Prostate gland (tissue), 2 donors: ENCODE measurements at places on chromosomes 2 and 18. TPM values are rescaled to one million over a fixed set of nuclear protein-coding genes. Genes with fewer than 3 reads are reported as not detected.
A peak's percentile ranks its signal among the peaks of the same experiment; 100 is the strongest.

Gene RAB6C
- 2.4 TPM for total RNA-seq

- H3K27me3 ChIP-seq = no peaks in the 10 kb centered on the region
- no peak for DNase-seq
- H3K36me3 ChIP-seq = no peaks in the 10 kb centered on the region
- H3K4me3 ChIP-seq = no peak overlapping the region
- no peak overlapping the region for H3K27ac ChIP-seq
- H3K4me1 ChIP-seq = no peaks in the 10 kb centered on the region
Measured at GRCh38 chr2:131394147-131394931, 30.4 kb upstream of the RAB6D start.

GRCh38 chr2:6824962-6825361, 40.7 kb downstream of the CMPK2 start:
- H3K4me3 ChIP-seq = no peak overlapping the region
- H3K4me1 ChIP-seq = no peaks in the 10 kb centered on the region
- no peaks in the 10 kb centered on the region for H3K27me3 ChIP-seq
- H3K36me3 ChIP-seq = no peaks in the 10 kb centered on the region
- DNase-seq = no peak

DNA sequence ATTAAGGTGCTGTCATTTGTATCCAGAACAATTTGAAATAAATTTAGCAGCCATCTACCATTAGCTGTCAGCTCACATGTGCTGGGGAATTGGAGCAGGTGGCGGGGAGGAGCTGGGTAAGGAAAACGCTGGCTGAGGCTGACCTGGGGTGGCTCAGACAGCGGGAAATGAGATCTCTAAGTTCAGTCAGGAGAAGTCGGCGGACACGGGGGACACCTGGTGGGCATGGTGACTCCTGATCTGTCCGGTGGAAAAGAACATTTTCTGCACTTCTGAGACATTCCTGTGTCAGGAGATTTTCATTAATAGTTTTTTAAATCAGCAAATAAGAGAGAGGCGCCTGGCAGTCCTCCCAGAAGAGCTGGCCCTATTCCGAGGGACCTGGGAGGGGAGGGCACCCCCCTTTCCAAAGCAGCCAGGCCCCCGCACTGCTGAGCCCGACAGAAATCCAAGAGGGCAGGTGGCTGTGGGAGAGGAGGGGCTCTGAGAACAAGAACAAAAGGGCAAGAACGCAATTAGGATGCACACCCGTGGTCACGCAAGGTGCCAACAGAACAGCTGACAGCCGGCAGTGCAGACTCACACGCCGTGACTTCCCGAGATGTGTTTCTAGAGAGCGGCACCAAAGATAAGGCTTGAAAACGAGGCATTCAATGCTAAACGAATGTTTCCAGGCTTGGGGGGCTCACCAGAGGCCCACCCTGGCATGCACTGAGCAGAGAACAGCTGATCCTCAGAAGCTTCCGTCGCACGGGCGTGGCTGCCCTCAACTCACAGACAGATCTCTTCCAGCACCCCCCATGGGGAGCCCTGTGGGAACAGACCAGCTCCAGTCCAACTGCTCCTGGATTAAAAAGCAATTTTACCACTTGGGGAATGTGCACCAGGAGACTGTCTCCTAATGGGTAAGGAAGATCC, 26.4 kb downstream of the SLC66A2 start:
- no peak overlapping the region for H3K27ac ChIP-seq
- H3K36me3 ChIP-seq = no peaks in the 10 kb centered on the region
- H3K4me3 ChIP-seq = no peak overlapping the region

- H3K4me3 ChIP-seq = no peak overlapping the region
- H3K36me3 ChIP-seq = no peaks in the 10 kb centered on the region
- no peak overlapping the region for H3K27ac ChIP-seq
Measured at GRCh38 chr2:171430516-171431410, 3.0 kb downstream of the METTL8 start.

Gene ATP8B1
- total RNA-seq = 33.5 TPM

DNA sequence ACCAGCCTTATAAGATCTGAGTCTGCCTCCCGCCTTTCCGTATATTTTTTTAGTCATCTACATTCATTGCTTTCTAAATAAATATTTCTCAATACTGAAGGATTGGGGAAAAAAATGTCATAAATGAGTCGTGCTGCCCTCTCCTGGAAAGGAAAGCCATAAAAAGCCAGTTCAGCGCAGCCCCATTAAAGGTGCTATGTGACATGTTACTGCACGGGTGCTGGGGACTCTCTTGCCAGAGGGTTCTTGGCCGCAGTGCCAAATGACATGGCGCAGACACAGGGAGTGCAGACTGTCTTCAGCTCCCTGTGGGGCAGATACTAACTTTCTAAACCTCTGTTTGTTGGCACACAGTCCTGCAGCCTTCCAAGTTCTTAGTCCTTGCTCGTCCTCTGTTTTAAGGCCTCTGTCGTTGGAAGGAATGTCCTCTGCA, 53.7 kb upstream of the MAP3K20 start:
- no peaks in the 10 kb centered on the region for H3K36me3 ChIP-seq
- DNase-seq = no peak
- no peaks in the 10 kb centered on the region for H3K27me3 ChIP-seq
- H3K4me3 ChIP-seq = no peak overlapping the region
- no peak overlapping the region for H3K27ac ChIP-seq
- H3K4me1 ChIP-seq = no peaks in the 10 kb centered on the region

Gene SCRN3
- total RNA-seq = 39.8 TPM

DNA sequence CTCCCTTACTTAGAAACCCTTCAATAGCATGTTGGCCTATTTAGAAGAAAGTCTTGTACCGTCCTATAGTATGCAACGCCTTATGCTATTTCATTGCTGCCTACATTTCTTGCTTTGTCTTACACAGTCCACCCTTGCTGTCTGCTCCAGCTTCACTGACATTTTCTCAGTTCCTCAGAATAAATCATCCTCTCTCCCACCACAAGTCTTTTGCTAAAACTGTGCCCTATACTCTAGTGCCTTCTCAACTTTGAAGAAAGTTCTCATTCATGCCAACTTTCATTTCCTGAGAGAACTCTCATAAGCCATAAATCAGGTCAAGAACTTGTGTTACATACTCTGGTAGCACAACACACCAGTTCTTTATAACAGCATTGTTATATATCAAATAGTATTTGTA, 54.3 kb upstream of the COL3A1 start:
- H3K27ac ChIP-seq = no peak overlapping the region
- no peak for DNase-seq

- H3K36me3 ChIP-seq = no peaks in the 10 kb centered on the region
- DNase-seq = no peak
- H3K27ac ChIP-seq = no peak overlapping the region
- H3K4me3 ChIP-seq = no peak overlapping the region
Measured at GRCh38 chr2:20425371-20425881, 21.4 kb upstream of the RHOB start.

- no peak overlapping the region for H3K27ac ChIP-seq
- H3K4me3 ChIP-seq = no peak overlapping the region
- H3K4me1 ChIP-seq = no peaks in the 10 kb centered on the region
Measured at GRCh38 chr2:8918412-8918811, 81.0 kb upstream of the KIDINS220 start.

GRCh38 chr18:31101183-31102024, 817 bp downstream of the DSC2 start:
- peak overlapping the region; percentile 91 for H3K27ac ChIP-seq
- no peaks in the 10 kb centered on the region for H3K4me1 ChIP-seq
- H3K4me3 ChIP-seq = peak overlapping the region; percentile 74
- H3K36me3 ChIP-seq = no peaks in the 10 kb centered on the region

DNA sequence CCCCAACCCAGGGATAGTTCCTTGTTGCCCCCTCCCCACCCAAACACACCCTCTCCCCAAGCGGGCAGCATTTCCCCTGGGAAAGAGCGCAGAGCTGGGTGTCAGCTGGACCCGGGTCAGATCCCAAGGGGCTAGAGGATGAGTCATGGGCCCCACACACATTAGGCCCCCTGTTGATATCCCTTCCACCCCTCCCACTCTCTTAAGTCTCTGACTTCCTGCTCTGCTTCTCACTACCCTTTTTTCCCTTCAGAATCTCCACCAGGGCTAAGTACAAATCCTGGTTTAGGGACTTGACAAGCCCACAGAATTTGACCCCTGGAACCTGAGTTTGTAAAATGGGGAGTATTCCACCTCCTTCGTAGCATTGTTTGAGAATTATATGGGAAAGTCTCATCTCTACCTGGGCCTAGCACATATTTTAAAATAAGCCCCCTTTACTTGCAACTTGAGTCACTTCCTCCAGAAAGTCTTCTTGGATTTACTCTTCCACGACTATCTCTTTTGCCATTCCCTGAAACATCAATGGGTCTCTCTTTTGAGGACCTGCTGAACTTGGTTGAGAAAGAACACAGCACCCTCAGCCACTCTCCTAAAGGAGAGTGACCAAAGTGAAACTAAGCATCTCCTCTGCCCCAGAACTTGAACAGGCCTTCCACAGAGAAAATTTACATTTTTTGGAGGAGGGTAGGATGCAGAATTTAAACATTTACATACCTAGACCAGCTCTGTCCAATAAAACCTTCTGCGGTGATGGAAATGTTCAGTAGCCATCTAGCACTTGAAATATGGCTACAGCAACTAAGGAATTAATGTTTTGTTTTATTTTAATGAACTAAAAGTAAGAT, 4.7 kb downstream of the RTKN start:
- H3K36me3 ChIP-seq = no peaks in the 10 kb centered on the region
- no peak overlapping the region for H3K4me3 ChIP-seq
- H3K4me1 ChIP-seq = peaks cover 6% of the 10 kb centered on the region
- no peaks in the 10 kb centered on the region for H3K27me3 ChIP-seq
- H3K27ac ChIP-seq = no peak overlapping the region

Gene PSME4
- 37.0 TPM for total RNA-seq

DNA sequence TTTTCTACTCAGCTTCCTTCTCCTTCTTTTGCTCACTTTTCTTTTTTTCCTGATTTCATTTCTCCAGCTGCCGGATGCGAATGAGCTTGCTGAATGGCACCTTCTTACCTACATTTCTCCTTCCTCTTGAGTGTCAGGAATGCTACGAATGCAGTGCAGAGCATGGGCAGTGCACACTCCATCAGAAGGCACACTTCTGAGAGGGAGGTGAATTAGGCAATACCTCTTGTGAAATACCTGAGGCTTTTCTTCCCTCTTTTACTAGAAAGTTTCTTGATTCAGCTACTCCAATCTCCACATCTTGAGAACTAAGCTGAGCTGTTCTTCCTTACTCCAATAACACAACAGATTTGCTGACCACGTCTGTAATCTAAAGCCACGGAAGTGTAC, 51.1 kb downstream of the PLEKHM3 start:
- H3K27me3 ChIP-seq = no peaks in the 10 kb centered on the region
- no peak for DNase-seq
- peaks cover 4% of the 10 kb centered on the region for H3K4me1 ChIP-seq
- no peak overlapping the region for H3K4me3 ChIP-seq
- no peaks in the 10 kb centered on the region for H3K36me3 ChIP-seq
- H3K27ac ChIP-seq = no peak overlapping the region

GRCh38 chr18:80210312-80211083, 36.8 kb downstream of the PARD6G start:
- H3K27ac ChIP-seq = no peak overlapping the region
- no peaks in the 10 kb centered on the region for H3K27me3 ChIP-seq
- no peaks in the 10 kb centered on the region for H3K4me1 ChIP-seq
- H3K4me3 ChIP-seq = no peak overlapping the region
- no peak for DNase-seq

DNA sequence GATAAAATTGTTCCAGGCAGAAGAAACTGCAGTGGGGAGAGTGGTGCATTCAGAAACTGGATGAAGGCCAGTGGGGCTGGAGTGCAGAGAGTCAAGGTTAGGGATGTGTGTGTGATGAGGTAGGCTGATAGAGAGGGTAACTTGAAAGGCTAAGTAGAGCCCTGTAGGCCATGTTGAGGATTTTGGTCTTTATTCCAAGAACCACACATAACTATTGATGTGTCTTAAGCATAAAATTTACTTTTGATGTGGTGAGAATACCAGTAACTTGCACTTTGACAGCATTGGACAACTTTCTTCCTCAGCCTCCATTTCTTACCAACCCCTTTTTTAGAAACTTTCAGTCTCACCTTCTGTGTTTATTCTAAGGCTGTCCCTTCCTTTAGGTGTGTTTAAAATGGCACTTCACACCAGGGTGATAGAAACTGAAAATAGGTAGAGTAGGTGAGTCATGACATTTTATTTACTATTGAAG, 22.6 kb downstream of the MTX2 start:
- no peaks in the 10 kb centered on the region for H3K27me3 ChIP-seq
- no peak overlapping the region for H3K27ac ChIP-seq
- H3K4me3 ChIP-seq = no peak overlapping the region
- no peaks in the 10 kb centered on the region for H3K36me3 ChIP-seq
- DNase-seq = no peak
- H3K4me1 ChIP-seq = no peaks in the 10 kb centered on the region

DNA sequence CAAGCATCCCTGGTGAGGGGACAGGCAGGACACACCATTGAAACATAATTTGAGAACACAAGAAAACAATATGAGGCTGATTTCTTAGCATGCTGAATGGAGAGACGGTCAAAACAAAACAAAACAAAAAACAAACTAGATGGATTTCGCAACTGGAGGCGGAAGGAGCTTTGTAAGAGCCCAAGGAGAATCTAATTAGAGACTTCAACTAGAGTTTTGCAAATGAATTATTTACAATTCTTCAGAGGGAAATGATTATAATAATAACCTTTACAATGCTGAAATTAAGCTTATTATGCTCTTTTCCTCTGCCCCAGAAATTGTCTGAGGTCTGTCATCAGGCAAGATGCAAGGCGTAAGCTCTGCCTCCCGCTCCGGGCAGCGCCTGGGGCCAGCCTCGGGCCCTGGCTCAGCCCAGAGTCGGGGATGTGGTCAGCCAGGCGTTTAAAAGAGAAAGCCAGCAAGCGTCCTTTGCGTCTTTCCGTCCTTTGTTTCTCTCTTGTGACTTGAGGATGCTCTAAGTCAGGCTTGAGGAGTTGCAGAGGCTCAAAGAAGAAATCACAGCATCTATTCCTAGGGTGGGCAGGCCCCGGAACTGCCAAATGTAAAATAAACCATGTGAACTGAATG, 139.6 kb downstream of the TWIST2 start:
- no peak overlapping the region for H3K27ac ChIP-seq
- H3K27me3 ChIP-seq = no peaks in the 10 kb centered on the region
- H3K36me3 ChIP-seq = no peaks in the 10 kb centered on the region
- no peak overlapping the region for H3K4me3 ChIP-seq
- DNase-seq = no peak
- H3K4me1 ChIP-seq = peaks cover 3% of the 10 kb centered on the region

Gene AGFG1
- total RNA-seq = 40.3 TPM

- no peak overlapping the region for H3K27ac ChIP-seq
- no peaks in the 10 kb centered on the region for H3K4me1 ChIP-seq
- DNase-seq = no peak
- H3K4me3 ChIP-seq = no peak overlapping the region
- no peaks in the 10 kb centered on the region for H3K36me3 ChIP-seq
Measured at GRCh38 chr2:135227386-135227785, 175.3 kb downstream of the RAB3GAP1 start.

Gene FEV
- total RNA-seq = 25.9 TPM

Gene CHST9
- total RNA-seq = 19.3 TPM

GRCh38 chr2:27940982-27941381, 50.5 kb downstream of the BABAM2 start:
- no peak overlapping the region for H3K4me3 ChIP-seq
- H3K27ac ChIP-seq = no peak overlapping the region
- no peaks in the 10 kb centered on the region for H3K27me3 ChIP-seq
- DNase-seq = no peak
- H3K4me1 ChIP-seq = no peaks in the 10 kb centered on the region

- no peaks in the 10 kb centered on the region for H3K36me3 ChIP-seq
- no peak for DNase-seq
- no peak overlapping the region for H3K4me3 ChIP-seq
- no peaks in the 10 kb centered on the region for H3K4me1 ChIP-seq
- H3K27me3 ChIP-seq = no peaks in the 10 kb centered on the region
Measured at GRCh38 chr18:21105936-21106335, 5.7 kb downstream of the ROCK1 start.

Gene ERFE
- total RNA-seq = 7.7 TPM
